ENCODE measurements at places on chromosomes 11 and 22. TPM values are rescaled to one million over a fixed set of nuclear protein-coding genes. Genes with fewer than 3 reads are reported as not detected.

DNA sequence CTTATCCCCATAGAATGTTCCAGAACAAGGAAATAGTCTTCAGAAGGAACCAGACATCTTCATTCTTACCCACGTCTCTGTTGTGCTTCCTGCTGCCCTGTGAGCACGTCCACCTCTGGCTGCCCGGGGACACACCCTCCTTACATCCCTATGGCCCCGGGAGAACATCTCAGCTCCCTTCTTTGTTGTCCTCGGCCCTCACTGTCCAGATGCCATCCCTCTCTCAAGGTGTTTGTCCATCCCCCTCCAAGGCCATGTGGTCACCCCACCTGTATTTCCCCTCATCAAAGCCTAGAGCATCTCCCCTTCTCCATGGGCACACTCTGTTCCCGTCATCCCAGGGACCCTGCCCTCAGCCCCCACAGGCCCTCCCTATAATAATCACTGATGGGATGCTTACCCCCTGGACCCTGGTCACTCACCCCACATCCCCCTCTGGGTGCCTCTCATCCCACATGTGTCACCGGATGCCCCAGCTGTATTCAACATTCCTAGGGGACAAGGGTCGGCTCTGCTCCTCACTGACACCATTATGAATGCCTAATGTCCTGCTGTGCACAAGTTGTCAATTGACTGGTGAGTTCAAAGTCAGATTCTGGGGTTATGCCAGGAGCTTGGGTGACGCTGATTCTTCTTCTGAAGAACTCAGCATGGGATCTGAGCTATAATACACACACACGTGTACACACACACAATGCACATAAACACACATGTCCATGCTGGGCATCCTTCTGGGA is 28.8 kb downstream of the IGLL5 start:
- no peak for DNase-seq

GRCh38 chr22:27851974-27852746 is 50.6 kb upstream of the MN1 start:
- no peak for DNase-seq

DNA sequence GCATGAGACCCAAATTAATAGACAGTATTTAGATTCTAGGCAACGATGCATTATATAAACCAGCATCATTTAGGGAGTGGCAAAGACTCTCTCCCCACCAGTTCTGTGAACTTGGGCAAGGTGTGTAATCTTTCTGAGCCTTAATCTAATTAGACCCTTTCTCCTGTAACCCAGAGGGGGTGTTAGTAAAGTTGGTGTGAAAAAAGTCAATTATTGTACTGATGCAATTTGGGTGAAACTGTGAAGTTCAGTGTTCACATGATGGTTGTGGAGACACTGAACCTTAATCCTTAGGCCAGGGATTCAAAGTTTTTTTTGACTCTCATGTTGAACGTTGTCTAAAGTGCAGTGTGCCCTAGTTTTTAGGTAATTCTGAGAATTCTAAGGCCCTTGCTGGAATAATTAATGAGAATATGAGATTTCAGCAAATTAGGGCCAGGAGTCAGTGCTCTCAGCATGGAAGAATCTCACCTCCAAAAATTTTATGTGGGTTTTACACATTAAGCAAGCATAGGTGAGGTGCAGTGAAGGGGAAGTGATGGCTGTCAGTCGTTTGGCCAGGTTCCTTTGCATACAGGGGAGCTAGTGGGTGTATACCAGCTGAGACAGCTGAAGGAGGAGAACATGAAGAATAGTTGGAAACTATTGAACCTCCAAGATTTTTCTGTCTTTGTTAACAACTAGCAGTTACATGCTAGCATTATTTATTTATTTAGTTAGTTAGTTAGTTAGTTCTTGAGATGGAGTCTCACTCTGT is 94.2 kb downstream of the PTPRJ start:
- peak; percentile 39 for DNase-seq

DNA sequence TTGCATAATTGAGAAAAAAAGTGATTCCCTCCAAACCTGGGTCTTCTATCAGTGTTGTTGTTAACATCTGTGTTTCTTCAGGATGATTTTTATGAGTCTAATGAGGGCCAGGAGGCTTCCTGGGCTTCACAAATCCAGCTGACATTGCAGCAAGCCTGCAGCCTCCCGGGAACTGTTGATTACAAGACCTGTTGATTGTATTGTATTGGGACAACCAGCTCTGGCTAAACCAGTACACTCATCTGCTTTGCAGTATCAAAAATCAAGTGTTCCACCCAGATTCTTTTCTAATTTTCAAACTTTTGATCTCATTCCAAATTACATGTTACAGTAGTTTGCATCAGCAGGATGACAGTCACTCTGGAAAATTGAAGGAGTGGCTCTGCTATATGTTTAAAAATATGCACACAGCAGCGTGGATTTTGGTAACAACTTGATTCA is 16.1 kb upstream of the PRSS23 start:
- peak; percentile 80 for DNase-seq

DNA sequence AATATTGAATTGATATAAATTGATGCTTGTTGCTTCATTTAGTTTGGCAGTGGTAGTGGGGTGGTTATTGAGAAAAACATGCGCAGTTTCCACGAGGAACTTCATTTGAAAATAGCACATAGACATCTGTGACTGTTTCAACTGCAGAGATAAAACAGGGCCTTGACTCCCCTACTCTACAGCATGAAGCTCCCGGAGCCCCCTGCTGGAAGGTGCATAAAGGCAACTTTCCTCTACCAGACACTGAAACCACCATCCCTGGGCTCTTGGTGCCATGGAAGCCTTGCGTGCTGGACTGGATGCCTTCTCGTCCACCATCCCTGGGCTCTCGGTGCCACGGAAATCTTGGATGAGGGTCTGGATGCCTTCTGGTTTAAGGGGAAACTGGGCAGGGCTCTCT is 195.9 kb downstream of the CSNK2A3 start:
- no peak for DNase-seq

The ANGPTL5 gene
- polyA plus RNA-seq: 0.11 TPM

The ELF5 gene
- not detected for polyA plus RNA-seq

The SYT9 gene
- not detected for polyA plus RNA-seq

GRCh38 chr22:23073526-23074229 is 3.4 kb downstream of the GNAZ start:
- DNase-seq: no peak
